Stimulated activated CD8-positive, alpha-beta memory T cell treated with anti-CD3 and anti-CD28 coated beads, Interleukin-4, amount 100 ng/mL, for 4 hours (primary cell): ENCODE measurements at places on chromosomes 3 and 15.

- DNase-seq = no peak
Observed at GRCh38 chr3:71951361-71951760, 166.4 kb upstream of the PROK2 start.

GRCh38 chr3:41888368-41889076 is 73.4 kb downstream of the ULK4 start:
- DNase-seq = no peak

DNA sequence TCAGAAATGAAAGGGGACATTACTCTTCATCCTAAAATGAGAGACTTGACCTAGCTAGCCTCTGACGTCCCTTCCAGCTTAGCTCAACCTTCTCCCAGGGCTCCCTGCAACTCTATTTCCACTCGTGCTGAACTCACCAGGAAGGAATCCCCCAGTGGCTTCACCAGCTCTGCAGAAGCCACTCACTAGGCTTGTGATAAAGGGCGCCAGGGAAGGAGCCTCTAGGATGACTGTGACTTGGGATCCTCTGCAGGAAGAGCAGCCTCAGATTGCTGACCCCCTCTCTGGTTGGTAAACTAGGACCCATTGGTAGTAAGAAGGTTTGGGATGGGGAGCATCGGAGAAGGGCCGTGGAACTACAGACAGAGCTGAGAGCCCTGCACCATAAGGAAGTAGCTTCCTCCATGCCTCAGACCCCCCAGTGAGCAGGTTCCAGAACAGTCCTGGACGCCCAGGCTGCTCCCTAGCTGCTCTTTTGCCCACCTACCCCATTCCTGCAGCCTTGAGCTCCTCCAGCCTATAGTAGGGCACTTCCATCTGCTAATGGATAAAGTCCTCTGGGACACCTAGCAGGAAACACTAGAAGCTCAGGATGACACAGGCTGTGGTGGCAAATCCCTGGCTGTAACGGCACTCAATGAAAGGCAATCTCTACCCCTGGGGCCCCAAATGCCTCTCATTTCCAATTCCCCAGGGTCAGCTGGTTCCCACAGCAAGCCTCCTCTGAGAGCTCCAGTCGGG is 26.0 kb downstream of the PLA2G4F start:
- DNase-seq = no peak

DNA sequence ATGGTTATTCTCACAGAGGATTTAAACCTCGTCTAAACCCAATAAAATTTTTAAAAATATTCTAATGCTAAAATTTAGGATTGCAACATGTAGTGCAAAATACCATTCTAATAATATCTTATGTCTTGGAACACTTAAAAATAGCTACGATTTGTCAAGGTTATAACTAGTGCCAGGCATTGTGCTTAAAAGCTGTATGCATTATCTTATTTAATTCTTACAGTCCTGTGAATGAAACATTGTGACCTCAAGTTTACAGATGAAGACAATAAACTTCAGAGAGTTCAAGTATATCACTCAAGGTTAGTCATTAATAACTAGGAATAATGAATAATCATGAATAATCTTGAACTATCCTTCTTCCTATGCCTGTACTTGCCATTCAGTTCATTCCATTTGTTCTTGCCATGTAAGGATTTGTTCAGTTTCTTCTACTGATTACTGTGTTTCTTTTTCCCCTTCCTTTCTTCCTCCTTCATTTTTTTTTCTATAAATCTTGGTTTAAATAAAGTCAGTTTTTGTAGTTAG is 897.6 kb upstream of the NR2F2 start:
- DNase-seq = no peak

DNA sequence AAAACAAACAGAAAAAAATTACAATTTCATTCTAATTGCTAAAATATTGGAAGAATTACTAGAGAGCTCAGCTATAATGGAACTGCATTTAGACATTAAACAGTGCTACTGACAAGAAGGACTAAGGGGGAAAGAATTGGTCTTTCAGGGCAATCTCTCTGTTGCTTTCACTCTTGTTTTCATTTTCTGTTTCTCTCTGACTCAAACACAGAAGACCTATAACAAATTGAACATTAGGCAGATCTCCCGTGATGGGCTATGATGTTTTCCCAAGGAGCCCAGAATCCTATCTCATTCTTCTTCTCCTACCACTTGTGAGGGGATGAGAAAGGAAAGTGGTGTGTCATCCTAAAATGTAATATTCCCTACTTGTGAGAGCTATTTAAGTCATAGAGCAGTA is 358.0 kb upstream of the TGFBR2 start:
- DNase-seq = no peak

DNA sequence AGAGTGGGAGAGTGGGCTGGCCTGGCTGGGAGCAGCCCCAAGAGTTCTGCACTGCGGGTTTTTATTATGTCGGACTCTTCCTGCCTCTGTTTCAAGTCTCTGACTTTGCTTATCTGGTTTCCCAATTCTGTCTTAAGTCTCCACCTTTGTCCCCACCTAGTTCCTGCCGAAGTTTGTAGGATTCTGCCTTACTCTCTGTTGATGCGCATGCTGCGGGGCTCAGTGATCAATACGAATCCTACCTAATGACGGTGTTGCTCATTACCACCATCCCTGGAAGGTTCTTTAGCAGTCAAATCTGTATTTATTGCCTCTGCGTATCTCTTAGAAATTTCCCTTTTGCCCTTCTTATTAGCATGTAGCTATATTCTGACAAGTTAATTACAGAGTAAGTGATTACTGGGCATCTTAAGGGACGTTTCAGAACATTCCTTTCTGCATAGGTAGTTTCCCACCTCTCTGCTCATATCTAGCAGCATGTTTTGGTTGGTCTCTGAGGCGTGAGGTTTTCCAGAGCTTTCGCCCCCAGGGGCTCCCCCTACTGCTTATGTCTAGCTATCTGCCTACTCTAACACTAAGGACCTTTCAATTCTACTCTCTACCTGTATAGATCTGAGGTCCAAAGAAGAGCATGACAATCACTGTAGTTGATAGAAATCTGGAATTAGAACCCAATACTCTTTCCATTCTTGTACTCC is 236.0 kb upstream of the EIF1B start:
- no peak for DNase-seq

- no peak for DNase-seq
Observed at GRCh38 chr3:65617209-65617608, 421.5 kb downstream of the MAGI1 start.

DNA sequence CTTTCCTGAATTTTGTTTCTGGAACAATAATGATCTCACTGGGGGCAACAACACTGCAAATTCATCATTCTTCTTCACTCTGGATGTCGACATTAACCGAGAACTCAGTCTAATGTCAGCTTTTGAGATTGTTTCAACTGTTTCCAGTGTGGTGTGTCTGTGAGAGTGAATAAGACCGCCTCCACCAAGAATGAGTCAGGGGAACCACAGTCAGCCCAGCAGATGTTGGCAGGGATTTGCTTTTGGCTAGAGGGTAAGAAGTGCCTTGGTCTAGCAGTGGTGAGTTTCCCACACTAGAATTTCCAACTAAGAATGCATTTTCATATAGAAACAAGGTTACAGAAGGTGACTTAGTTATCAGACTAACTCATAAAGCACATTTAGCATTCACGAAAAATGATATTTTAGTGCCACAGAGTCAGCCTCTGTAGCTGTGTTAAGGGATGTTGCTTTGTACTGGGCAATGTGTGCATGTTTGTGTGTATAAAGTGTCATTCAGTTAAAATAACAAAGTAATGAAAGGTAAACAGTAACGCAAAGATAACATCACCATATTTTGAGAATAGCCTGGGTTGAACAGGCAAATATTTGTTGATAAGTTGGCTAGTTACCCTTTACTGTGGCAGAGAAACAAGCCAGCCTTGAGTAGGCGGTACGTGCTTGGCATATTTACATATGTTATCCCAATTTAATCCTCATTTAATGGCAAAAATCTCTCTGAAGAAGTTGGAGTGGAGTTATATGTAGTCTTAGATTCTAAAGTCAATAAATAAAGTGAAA is 33.8 kb downstream of the DRD3 start:
- DNase-seq = no peak

GRCh38 chr3:183427876-183428446 is 458 bp downstream of the MCF2L2 start:
- no peak for DNase-seq

DNA sequence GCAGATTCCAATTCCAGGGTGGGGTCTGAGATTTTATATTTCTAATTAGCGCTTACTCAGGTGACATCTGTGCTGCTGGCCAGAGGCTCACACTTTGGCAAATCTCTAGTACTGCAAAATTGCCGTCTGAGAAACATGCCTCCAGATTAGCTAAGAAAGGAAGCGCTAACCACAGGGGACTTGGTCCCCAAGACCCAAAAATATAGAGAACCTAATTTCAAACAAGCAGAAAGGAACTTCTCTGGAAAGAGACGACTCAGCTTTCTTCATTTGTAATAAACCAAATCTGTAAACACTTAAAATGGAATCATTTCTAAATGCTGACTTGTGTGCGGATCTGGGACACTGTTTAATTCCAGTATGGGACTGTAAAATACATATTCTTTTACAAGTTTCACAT is 55.7 kb downstream of the B3GNT5 start:
- no peak for DNase-seq

GRCh38 chr15:69424748-69425413 is 10.7 kb downstream of the KIF23 start:
- DNase-seq = no peak

GRCh38 chr3:126671521-126671920 is 16.6 kb upstream of the TXNRD3 start:
- no peak for DNase-seq

GRCh38 chr15:40079456-40079855 is 29.2 kb downstream of the BMF start:
- DNase-seq = no peak

DNA sequence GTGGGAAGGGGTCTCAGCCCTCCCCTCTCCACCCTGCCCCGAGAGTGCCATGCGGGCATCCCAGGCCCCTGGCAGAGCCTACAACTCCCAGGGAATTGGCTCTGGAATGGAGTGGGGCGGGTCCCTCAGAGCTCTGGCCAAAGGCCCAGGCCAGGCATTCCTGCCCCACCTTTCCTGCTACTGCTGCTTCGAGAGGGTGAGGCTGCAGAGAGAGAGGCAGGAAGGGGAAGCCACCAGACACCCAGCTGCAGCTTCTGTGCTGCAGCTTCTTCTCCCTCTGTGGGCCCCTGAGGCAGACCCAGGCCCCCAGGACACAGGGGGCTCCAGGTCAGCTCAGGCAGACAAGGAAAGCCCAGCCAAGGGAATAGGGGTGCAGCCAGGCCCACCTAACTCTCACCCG is 2.7 kb downstream of the ALS2CL start:
- DNase-seq = no peak

- no peak for DNase-seq
Observed at GRCh38 chr3:133937756-133938601, 42.3 kb upstream of the RAB6B start.

DNA sequence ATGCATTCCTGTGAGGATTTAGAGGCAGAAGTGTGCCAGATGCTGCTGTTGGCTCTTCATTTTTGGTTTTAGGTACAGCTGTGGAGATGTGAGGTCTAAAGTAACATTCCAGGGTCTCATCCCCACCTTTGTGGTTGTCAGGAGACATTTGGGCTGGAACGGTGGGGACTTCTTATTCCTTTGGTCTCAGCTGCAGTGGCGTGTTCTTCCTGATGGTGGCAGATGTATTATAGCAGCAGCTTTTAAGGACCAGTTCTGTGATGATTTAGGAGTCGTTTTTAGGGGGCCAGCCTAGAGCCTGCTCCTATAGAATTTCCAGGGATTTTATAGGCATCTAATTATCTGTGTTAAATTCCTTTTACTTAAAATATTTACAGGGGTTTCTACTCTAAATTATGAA is 221.0 kb upstream of the EOMES start:
- DNase-seq = no peak

DNA sequence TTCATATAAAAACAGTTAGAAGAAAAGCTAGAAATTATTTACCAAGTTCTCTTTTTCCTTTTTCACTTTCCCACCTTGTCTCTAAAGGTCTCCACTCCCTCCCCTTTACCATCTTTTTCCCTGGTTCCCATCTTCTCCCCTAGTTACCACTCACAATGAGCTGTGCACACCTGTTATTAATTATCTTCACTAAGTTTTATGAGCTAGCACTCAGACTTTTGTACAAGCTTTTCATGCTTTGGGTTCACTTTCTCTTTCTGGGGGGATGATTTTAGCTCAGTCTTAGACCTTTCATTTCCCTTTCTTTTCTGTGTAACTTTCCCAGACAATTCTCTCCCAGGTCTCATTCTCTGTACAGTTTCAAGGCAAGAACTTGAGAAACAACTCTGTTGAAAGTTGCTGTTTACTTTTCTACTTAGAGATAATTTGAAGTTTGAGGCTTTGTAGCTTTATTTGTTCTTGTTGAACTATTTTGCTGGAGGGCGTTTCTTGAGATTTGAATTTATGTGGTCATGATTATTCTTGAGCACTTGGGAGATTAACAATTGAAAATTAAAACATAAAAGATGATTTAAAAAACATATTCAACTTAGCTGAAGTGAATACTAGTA is 24.0 kb upstream of the AADAC start:
- DNase-seq = no peak

DNA sequence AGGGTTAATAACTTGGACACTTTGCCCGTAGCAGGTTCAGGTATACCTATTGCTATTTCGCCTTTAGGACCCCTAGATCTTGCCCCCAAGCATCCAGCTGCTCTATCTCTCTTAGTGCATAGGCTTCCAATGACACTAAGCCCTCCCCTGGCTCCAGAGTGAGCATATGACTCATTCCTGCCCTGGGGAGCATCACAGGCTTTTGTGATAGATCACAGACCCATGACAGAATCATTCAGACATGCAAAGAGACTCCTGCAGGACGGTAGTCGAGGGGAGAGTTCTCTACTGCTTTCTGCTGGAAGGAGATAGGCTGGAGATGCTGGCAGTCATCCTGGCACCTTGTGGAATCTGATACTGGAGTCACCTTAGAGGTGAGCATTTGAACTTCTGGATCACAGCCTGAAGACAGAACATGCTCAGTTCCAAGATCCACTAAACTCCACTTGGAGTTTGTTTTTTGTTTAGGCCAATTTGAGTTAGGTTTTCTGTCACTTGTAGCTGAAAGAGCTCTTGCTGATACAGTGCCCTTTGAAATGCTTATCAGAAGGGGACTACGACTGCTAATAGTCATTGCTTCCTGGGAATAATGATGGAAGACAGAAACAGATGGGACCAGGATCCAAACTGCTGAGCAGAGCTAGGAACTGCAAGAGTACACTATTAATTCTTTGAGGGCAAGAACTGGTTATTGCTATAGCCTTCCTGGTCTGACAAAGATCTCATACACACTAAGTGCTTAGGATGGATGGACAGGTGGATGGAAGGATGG is 11.0 kb downstream of the LYSMD2 start:
- DNase-seq = no peak

DNA sequence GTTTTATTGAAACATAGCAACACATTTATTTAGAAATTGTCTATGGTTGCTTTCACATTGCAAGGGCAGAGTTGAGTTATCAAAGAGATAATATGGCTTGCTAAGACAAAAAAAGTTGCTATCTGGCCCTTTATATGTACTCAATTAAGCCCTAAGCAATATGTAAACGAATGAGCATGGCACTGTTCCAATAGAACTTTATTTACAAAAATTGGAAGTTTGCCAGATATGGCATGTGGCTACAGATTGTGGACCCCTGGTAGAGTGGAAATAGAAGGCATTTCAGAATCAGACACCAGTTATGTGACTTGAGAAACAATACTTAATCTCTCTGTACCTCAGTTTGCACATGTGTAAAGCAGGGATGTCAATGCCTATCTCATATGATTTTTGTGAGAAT is 515.6 kb upstream of the SGO1 start:
- no peak for DNase-seq

- DNase-seq = no peak
Observed at GRCh38 chr3:196348698-196349097, 10.5 kb upstream of the TM4SF19 start.
